Left ventricle myocardium inferior (tissue), 1 donor: ENCODE measurements at places on chromosomes 11 and 22.

DNA sequence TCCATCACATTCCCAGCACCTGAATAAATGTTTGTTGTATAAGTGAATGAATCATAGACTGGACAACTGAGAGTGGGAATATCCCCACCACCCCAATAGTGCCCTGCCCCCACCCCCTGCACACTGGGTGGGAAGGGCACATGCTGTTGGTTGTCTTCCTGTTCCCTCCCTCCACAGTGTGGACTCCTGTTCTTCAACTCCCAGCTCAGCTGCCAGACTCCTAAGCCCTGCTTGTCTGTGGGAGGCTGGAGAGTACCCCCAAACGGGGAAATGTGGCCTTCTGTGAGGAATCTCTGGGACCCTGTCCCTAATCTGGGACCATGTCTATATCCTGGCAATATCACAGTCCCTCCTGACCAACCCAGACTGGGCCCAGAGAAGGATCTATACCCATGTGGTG, 5.5 kb upstream of the MYOD1 start:
- DNase-seq = no peak

DNA sequence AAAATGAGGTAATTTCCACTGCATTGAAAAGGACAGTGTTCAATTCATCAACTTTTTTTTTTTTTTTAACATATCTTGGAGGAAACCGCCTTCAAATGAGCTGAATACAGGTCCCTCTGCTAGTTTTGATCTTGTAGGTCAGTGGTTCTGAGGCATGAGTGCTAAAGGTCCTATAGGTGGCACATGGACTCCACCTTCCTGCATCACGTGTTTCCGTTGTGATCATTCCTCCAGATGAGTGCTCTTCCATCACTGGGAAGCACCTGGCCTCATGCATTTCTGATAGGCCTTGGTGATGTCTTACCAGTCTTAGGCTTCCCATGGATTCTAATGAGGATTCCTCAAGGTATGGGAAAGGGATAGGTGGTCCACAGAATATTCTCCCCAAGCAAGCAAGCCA, 37.8 kb downstream of the FDX1 start:
- DNase-seq = no peak

GRCh38 chr11:31366795-31367194, 2.7 kb downstream of the DCDC1 start:
- DNase-seq = no peak

GRCh38 chr11:15289723-15290122, 175.0 kb downstream of the INSC start:
- DNase-seq = no peak

DNA sequence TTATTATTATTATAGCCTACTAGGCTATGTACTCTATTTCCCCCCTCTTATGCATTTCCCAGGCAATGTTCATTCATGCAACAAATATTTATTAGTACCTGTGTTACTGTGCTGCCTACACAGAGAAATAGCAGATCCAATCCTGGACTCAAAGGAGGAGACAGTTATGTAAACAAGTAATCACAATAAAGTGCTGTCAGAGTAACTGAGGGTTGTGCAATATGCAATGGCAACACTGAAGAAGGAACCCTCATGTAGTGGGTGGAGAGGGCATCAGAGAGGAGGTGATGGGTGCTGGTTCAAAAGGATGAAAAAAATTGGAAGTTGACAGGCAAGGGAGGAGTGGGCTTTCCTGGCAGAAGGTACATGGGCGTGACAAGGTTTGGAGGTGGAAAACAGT, 886 bp upstream of the P4HA3 start:
- no peak for DNase-seq

- DNase-seq = no peak
Measured at GRCh38 chr11:10793470-10794255, 15.1 kb downstream of the EIF4G2 start.

DNA sequence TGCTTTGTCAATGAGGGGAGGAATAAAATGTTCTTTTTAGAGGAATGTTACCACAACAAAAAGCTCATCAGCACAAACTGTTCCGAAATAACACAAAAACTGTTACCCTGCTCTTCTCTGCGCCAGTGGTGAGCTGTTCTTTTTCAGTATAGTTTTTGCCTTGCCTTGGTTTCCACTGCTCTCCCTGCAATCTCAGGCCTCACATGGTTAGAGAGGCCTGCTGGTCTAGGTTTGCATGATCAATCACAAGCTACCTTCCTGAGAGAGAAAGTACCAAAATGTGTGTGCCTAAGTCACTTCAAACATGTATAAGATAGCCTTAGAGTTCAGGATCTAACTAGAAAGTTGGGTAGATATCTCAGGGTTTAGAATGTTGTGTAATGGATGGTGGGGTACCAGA, 114.6 kb downstream of the STIM1 start:
- no peak for DNase-seq

- peak; percentile 45 for DNase-seq
Measured at GRCh38 chr11:72471005-72471898, 36.9 kb upstream of the CLPB start.

DNA sequence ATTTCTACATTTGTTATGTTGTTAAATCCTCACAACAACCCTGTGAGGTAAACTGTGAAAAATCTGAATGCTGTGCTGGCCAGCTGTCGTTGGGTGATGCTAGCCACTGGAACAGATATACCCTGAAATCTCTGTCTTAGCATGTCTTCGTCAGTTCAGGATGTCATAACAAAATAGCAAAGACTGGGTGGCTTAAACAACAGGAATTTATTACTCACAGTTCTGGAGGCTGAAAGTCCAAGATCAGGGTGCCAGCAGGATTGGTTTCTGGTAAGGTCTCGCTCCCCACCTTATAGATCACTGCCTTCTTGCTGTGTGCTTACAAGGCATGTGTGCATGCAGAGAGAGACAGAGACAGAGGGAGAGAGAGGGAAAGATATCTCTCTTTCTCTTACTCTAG, 211.7 kb downstream of the C11orf91 start:
- no peak for DNase-seq

DNA sequence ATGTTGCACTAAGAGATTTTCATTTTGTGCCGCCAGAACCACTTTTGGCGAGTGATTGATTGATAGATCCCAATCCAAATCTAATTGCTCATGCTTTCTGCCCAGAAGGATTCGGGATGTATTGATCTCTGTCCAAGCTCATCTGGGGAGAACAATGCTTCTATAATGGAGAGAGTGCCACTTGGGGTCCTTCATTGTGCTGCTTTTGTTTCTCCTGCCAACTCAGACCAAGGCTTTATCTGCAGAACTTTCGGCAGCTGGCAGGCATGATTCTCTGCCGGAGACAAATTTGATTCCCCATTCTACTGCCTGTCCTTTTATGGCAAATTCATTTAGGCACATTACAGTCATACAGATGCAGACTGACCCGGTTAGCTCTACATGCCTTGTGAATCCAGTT, 62.9 kb upstream of the NTM start:
- DNase-seq = no peak
